ENCODE measurements at places on chromosomes 5 and 9. TPM values are rescaled to one million over a fixed set of nuclear protein-coding genes. Genes with fewer than 3 reads are reported as not detected.

The PCDHGA2 gene
- total RNA-seq = 2.0 TPM

The DMRT3 gene
- total RNA-seq = not detected

The MLANA gene
- total RNA-seq = 3,120 TPM

The DOCK2 gene
- total RNA-seq = not detected

The GARIN3 gene
- not detected for total RNA-seq
